ENCODE measurements at places on chromosomes 16 and 17.

- DNase-seq, result no peak
These were observed 56.0 kb upstream of the FA2H start for GRCh38 chr16:74830648-74831047.

- DNase-seq, result peak; percentile 53
These were observed 13.7 kb upstream of the GUCY2D start for GRCh38 chr17:7988750-7989178.

DNA sequence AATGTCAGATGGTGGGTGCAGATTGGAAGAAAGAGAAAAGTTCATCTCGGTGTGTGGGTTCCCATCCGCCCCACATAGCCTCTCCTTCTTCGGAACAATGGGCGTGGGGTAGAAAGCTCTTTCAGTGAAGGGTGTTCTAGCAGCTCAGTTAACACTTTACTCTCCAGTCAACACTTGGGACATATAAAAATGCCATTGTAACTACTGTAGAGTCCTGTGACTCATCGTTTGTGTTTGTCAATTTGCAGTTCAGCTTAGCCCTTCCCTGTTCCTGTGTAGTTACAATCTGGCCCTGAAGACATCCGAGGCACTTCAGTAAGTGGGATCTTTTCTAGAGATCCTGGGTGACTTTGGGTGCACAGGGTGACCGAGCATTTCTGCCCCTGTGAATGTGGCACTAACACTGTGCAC is 11.5 kb upstream of the CLEC18C start:
- DNase-seq, result no peak

GRCh38 chr17:56110463-56111135 is 42.7 kb upstream of the ANKFN1 start:
- DNase-seq, result no peak

DNA sequence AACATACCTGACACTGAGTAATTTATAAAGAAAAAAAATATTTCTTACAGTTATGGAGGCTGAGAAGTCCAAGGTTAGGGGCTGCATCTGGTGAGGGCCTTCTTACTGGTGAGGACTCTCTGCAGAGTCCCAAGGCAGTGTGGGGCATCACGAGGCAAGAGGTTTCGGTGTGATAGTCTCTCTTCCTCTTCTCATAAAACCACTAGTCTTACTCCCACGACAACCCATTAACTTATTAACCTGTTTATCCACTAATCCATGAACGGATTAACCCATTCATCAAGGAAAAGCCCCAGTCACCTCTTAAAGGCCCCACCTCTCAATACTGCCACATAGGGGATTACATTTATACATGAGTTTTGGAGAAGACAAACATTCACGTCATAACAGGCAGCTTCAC is 20.1 kb downstream of the CIITA start:
- no peak for DNase-seq

GRCh38 chr16:67305216-67306071 is 21.1 kb downstream of the KCTD19 start:
- DNase-seq, result no peak

All from NCI-H1436 treated with DMSO at 0.1 percent for 48 hours (cell line).